ENCODE measurements at places on chromosomes 1 and 21. TPM values are rescaled to one million over a fixed set of nuclear protein-coding genes. Genes with fewer than 3 reads are reported as not detected.

Gene KLF17
- not detected for total RNA-seq

GRCh38 chr1:74766579-74766978 is 33.6 kb downstream of the TYW3 start:
- peaks cover 11% of the 10 kb centered on the region for H3K36me3 ChIP-seq
- no peak overlapping the region for H3K27ac ChIP-seq
- no peak for DNase-seq
- H3K4me3 ChIP-seq, result no peak overlapping the region
- H3K27me3 ChIP-seq, result no peaks in the 10 kb centered on the region

GRCh38 chr1:77360256-77360655 is 78.4 kb downstream of the AK5 start:
- H3K27ac ChIP-seq, result no peak overlapping the region
- H3K4me3 ChIP-seq, result no peak overlapping the region
- DNase-seq, result no peak
- H3K27me3 ChIP-seq, result no peaks in the 10 kb centered on the region
- no peaks in the 10 kb centered on the region for H3K36me3 ChIP-seq

GRCh38 chr1:186175588-186175987 is 199.5 kb downstream of the TPR start:
- H3K27ac ChIP-seq, result 0 out of 2 replicates have a peak overlapping the region, but pooled peaks have one; percentile 51
- no peaks in the 10 kb centered on the region for H3K36me3 ChIP-seq
- DNase-seq, result no peak

Gene ETNK2
- total RNA-seq, result 18.3 TPM

GRCh38 chr1:172496678-172497077 is 36.3 kb upstream of the SUCO start:
- DNase-seq, result no peak
- H3K27ac ChIP-seq, result no peak overlapping the region
- peaks cover 3% of the 10 kb centered on the region for H3K4me1 ChIP-seq
- no peaks in the 10 kb centered on the region for H3K36me3 ChIP-seq
